ENCODE measurements at places on chromosomes 16 and 17.

- no peak for DNase-seq
Observed at GRCh38 chr17:72021417-72022041, 99.3 kb upstream of the SOX9 start.

DNA sequence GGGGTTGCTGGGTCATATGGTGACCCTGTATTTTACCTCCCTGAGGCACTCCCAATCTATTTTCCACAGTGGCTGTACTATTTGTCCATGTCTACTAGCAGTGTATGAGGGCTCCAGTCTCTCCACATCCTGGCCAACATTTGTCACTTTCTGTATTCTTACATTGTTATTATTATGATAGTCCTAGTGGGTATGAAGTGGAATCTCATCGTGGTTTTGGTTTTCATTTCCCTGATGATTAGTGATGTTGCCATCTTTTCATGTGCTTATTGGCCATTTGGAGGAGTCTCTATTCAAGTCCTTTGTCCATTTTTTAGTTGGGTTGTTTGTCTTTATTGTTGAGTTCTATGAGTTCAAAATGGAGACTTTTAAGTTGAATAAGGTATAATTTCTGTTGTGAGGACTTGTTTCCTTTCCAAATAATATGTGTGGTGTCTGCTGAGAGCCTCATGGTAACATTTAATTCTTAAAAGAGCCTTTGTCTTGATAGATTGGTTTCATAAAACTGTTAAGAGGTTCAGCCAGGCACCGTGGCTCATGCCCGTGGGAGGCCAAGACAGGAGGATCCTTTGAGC lies 108.2 kb downstream of the RPTOR start:
- DNase-seq, result no peak

DNA sequence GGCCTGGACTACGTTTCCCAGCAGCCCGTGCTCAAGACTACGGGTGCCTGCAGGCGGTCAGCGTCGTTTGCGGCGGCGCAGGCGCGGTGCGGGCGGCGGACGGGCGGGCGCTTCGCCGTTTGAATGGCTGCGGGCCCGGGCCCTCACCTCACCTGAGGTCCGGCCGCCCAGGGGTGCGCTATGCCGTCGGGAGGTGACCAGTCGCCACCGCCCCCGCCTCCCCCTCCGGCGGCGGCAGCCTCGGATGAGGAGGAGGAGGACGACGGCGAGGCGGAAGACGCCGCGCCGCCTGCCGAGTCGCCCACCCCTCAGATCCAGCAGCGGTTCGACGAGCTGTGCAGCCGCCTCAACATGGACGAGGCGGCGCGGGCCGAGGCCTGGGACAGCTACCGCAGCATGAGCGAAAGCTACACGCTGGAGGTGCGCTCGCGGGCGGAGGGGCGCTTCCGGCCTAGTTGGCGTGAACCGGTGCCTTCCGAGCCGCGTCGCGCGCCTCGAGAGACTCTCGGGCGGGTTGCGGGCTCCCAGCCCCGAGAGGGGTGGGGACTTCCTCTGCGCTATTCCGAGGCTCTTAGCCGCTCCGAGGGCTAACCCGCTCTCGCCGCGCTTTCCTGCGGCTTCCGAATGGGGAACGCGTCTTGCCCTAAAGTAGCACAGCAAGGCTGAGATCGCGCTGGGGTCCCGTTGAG lies at the start of gene RBL2:
RBL2 (plus strand) TSS at position 95 of the 689 bp plus-strand sequence; CDS start at position 181, 86 bp downstream.
- DNase-seq, result peak; percentile 52

DNA sequence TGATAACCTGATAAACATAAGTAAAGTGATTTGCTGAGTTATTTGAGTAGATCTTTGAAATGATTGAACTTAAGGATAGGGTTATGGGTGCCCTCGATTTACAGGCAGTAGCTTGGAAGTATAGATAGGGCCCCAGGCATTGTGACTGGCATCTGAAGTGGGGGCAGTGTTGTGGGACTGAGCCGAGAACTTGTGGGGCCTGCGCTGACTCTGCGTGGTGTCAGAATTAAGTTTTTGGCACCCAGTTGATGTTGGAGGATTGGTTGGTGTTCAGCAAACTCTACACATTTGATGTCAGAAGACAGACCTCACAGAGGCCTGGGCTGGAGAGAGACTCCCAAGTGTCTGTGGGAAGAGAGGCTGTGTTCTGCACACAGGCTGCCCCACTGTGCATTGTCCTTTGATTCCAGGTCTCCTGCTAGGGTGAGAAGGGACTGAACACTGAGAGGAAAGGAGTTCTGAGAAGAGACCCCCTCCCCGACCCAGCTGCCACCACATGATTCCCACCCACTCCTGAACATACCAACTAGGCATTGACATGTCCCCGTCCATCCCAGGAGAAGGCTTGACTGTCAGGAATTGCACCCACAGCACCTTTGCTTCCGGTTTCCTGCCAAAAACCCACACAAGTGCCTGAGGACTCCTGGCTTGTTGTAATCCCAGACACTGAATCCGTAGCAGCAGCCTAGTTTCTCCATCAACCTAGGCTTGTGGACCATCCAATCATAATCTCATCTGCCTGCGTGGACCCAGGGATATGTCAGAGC lies 4.5 kb downstream of the ZNF267 start:
- no peak for DNase-seq

DNA sequence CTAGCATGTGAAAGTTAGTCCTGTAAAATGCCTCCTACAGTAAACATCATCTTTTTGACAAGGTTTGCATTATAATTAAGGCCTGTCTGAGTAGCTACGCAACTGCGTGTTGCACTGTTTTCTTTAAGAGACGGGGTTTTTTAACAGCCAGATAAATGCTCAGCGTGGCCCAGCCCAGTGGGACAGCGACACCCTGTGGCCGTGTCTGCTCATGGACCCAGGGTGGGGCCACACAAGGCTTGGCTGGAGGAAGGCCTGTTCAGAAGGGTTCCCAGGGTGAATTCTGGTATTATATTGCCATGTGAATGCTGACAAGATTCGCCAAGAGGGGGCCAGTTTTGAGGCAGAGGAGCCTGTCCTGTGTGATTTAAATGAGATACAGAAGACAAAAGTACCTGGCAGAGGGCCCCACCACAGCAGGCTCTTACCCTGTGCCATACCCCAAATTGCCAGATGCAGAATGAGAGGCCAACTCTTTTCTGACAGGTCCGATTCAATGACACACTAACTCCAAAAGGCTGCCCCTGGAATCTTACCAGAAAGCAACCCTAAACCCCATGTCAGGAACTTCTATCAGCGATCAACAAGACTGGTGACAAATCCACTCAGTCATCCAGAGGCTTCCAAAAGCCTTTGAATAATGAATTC lies 65.9 kb upstream of the IRX6 start:
- peak; percentile 45 for DNase-seq

DNA sequence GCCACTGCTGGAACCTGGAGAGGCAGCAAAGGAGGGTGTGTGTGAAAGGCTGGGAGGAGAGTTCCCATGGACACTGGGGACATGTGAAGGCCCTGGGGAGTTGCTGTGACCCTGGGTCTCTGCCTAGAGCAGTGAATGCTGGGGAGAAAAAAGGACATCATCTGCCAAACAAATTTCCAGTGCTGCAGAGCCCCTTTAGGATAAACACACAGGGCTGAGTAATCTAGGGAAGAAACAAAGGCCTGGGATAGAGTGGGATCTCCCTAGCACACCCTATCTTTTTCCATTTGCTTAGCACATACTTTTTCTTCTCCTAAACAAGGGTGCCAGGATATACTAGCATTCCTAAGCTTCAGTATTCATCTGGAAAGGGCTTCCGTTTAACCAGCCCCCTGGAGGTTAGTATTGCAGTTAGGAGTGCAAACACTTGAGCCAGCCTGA lies 3.3 kb upstream of the HIGD1B start:
- no peak for DNase-seq

DNA sequence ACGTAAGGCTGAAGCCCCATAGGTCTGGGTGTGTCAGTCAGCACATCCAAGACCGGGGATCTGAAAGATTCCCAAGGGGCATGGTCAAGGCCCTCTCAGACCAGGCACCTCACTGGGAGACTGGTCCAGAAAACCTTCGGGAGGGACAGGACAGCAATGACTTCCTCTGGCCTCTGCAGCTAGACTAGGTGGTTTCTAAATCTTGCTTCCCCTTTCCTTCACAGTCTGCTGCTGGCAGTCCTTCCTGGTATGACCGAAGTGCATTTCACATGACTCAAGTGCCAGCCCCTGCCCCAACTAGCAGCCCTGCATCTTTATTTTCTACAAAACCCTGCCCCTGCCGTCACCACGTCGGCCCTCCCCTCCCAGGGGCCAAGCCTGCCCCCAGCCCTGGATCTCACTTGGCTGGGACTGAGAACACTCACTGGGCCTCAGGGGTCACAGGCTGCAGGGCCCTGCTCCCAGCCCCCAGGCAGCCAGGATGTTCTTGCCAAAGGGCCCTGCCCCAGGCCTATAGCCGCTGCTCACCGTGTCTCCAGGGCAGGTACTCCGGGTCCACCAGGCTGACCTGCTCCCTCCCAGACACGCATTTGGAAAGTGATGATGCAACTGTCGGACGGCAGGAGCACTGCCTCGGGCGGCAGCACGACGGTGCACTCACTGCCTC lies 18.3 kb downstream of the POLR3K start:
- DNase-seq, result no peak

DNA sequence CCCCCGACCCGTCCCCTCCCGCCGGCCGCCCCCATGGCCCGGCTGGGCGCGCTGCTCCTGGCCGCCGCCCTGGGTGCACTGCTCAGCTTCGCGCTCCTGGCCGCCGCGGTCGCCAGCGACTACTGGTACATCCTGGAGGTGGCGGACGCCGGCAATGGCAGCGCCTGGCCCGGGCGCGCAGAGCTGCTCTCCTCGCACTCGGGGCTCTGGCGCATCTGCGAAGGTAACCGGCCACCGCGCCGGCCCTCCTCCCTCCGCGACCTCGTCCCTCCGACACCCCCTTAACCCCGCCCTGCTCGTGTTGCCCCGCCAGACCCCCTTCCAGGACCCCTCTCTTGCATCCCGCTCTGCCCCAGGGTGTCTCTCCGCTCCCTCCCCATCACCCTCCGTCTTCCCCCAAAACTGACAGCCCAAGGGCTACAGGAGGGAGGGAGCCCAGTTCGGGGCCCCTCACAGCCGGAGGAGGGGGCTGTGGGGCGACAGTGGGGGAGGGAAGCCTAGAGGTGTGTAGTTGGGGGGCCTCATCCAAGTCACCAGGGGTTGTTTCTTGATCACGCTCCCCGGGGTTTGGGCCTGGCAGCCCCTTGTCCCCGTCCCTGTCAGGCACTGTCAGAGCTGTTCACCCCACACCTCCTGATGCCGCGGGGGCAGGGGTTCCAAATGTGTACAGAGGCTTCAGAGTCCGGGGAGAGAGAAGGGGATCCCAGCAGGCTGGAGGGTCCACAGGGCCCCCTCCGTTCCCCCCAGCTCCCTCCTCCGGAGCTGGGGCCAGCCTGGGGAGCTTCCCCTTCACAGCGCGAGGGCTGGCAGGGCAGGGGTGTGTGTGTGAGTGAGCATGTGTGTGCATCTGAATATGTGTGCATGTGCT lies 794 bp downstream of the TMEM235 start:
- DNase-seq, result no peak

- no peak for DNase-seq
Observed at GRCh38 chr16:21033704-21034103, 116.9 kb downstream of the DNAH3 start.

DNA sequence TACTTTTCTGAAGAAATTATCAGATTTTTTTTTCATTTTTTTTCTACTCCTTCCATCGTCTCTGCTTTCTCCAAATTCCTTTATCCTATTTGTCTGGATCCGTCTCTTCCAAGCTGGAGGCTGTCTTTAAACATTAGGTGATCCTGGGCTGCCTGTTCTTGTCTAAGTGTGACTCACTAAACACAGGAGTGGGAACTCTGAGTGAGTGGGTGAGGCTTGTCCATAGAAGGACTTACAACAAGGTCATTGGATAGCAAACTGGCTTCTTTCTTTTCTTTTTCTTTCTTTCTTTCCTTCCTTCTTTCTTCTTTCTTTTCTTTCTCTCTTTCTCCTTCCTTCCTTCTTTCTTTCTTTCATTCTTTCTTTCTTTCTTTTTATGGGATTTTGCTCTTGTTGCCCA lies 18.2 kb downstream of the ALOX15 start:
- DNase-seq, result no peak

- DNase-seq, result no peak
Observed at GRCh38 chr17:49952912-49953497, 16.0 kb upstream of the DLX4 start.

GRCh38 chr17:55705847-55706246 lies 16.8 kb downstream of the TMEM100 start:
- no peak for DNase-seq

- no peak for DNase-seq
Observed at GRCh38 chr17:68870161-68870826, 84.9 kb downstream of the ABCA8 start.

DNA sequence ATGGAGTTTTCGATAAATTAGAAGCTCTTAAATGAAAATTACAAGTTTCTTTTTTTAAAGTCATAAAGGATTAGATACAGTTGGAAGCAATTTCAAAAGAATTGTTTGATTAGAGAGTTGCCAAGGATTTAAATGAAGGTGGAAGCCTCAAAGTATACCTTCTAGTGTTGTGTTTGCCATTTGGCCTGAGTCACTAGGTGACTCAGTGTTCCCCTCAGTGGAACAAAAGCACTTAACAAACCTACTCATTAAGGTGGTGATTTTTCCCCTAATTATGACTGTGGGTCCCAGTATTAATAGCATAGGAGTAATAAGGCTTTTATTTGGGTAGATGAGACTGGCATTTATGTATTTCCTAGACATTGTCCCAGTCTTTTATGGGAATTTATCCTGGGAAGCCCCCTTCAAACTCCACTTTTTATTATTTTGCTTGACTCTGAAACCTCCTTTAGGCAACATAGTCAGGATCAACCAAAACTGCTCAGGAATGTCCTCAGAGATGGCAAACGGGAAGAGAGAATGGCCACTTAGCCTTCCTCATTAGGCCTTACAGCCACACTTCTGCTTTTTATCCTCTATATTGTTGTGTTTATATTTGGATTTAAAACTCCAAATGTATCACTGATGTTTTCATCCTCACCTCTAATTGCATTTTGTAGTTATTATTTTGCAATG lies 161.0 kb downstream of the FTO start:
- no peak for DNase-seq

- DNase-seq, result no peak
Observed at GRCh38 chr16:86027373-86028126, 128.6 kb downstream of the IRF8 start.

- no peak for DNase-seq
Observed at GRCh38 chr16:85600078-85600477, 13.0 kb upstream of the GSE1 start.

GRCh38 chr16:86087896-86088230 lies 188.9 kb downstream of the IRF8 start:
- DNase-seq, result no peak

DNA sequence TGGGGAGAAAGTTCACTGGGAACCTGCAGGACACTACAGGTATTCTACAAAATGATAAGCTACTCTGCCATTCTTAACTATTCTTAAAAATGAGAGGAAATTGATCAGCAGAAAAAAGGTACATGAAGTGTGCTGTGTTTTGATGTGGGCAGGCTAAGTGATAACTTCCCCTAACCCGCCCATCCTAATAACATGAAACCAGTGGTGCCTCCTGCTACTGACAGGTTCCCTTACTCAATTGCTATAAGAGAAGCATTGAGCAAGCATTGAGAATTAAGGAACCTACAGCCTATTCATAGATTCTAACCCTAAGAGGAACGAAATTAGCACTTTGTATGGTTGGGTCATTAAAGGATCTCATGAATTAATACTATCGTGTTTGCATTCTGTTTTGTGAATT lies 18.9 kb downstream of the XYLT1 start:
- DNase-seq, result no peak

- DNase-seq, result no peak
Observed at GRCh38 chr17:3843935-3844516, 2.0 kb downstream of the NCBP3 start.

GRCh38 chr17:63931981-63932561 lies at the start of gene CD79B:
Gene CD79B, minus strand, starts transcription at chr17:63932331. Its CDS starts 70 bp downstream, at chr17:63932261.
- DNase-seq, result no peak
